ENCODE measurements at places on chromosomes 11 and 22.

DNA sequence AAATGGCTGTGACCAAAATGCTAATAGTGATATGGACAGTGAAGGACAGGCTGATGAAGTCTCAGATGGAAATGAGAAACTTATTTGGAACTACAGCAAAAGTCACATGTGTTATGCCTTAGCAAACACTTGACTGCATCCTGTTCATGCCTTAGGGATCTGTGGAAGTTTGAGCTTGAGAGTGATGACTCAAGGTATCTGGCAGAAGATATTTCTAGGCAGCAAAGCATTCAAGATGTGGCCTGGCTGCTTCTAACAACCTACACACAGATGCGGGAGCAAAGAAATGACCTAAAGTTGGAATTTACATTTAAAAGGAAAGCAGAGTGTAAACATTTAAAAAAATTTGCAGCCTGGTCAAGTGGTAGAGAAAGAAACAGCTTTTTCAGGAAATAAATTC is 28.1 kb upstream of the CD81 start:
- no peak for DNase-seq

DNA sequence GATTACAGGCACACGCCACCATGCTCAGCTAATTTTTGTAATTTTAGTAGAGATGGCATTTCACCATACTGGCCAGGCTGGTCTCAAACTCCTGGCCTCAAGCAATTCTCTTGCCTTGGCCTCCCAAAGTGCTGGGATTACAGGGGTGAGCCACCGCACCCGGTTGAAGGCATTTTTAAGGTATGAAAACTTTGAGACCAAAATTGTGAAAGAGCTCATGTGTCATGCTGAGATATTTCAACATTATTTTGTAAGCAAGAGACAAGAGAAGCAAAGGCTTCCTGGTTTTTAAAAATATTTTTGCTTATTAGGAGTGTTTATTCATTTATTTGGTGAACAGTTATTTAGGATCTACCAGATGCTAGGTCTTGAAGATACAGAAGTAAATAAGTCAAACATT is 6.8 kb downstream of the NHERF4 start:
- DNase-seq = no peak

DNA sequence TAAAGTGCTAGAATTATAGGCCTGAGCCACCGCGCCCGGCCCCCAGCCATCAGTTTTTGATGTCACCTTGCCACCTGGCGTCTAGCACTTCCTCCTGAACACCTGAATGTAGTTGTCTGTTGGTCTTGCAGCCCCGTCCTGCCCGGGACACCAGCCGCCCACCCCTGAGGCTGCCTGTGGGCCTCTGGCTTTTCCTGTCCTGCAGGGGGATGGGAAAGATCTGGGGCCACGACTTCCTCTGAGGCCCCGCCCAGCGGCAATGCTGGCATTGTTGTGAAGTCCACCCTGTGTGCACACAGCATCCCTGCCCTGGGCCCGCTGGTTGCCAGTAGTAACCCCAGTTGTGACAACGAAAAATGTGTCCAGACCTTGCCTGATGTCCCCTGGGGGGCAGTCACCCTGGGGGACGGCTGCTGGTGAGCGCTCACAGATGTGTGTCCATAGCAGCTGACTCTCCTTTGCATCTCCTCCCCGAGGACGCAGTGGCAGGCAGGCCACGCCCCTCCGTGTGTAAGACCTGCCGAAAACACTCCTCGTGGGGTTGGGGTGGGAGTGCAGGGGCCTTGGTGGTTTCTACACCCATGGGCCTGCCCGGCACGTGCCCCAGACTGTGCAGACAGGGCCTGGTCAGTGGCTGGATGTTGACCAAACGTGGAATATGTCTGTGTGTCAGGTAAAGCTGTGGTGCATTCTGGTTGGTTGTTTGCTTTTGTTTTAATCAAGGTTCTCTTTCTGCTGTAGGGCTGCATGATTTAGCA is 6.8 kb downstream of the SELENOO start:
- no peak for DNase-seq

DNA sequence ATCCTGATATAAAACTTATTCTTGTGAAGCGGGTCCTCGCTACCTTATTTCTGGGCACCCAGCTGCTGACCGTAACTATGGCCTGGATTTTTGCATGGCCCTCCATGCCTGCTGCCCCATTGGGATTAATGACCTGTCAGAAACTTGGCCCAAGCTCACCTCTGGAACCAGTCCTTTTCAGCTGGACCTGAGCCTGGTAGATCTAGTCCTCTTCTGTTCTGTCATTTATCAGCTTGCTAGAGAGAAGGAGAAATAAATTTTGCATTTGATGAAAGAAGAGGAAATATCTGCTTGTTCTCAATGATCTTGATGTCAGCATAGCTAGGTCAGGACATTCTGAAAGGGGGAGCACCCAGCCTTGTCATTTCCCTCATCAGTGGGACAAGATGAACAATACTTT is 387.8 kb upstream of the LARGE1 start:
- no peak for DNase-seq

DNA sequence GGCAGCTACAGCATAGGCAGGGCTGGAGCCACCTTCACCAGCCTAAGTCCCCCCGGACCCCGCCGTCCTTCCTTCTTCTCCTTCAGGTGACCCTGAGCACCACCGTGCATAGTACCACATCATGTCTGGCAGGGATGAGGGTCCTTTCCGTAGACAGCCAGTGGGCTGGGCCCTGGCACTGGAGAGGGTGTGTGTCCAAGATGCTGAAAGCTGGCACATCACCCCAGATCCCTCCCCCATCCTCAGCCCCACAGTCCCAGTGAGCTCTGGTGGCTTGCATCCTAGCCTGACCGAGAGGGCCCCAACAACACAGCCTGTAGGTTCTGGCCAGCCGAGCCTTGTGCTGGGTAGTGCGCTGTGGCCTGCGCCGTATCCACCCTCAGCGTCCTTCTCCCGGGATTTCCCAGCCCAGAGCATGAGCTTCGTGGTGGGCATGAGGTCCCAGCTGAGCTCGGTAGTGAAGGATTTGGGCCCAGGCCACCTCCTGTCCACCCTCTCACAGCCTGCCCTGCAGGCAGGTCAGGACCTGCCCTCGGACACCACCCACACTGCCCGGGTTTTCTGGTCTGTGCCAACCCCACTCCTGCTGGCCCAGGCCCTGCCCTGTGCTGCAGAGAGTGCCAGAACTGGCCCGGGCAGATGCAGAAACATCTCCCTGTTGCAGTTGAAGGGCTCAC is 1124.3 kb downstream of the BRD1 start:
- DNase-seq = no peak

GRCh38 chr11:100816823-100817222 is 129.7 kb downstream of the ARHGAP42 start:
- no peak for DNase-seq

DNA sequence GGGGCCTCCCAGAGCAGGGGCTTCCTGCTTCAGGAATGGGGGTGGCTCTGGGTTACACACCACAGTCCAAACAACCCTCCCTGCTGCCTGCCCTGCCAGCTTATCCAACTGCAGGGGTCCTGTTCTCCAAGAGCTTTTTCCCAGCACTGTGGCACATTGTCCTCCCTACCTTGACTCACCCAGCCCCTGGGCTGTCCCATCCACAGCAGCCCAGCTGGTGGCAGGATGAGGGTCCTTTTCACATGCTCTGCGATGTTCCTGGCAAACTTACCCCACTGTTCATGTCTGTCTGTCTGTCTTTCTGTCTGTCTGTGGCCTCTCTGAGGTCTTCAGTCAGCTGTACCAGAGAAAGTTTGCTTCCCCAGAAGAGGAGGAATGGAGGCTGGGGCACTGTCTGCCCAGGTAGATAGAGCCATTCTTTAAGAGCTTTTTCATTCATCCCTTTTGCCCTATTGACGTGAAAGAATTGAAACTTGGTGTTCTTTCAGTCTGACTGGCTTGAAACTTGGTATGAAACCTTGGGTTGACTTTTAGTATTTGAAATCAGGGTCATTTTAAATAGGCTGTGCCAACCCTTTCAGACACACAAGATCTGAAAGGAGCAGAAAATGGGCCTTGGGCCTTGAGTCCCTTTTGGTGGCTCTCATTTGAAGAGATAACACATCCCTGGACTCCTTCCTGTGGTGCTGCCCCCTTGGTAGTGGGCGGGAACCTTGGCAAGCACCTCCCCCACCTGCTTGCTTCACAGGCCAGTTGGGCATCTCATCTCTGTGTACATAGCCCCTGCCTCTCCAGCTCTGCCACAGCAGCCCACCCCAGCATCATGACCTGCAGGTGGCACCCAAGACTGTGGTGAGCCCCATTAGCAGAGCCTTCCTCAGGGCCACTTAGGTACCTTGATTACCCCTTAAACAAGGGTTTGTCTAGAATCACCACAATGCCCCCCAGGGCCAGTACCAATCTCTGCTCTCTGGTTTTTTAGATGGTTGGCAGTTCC is 74.6 kb upstream of the SUSD2 start:
- no peak for DNase-seq

- DNase-seq = no peak
Measured at GRCh38 chr22:22929381-22930221, 42.0 kb downstream of the IGLL5 start.

DNA sequence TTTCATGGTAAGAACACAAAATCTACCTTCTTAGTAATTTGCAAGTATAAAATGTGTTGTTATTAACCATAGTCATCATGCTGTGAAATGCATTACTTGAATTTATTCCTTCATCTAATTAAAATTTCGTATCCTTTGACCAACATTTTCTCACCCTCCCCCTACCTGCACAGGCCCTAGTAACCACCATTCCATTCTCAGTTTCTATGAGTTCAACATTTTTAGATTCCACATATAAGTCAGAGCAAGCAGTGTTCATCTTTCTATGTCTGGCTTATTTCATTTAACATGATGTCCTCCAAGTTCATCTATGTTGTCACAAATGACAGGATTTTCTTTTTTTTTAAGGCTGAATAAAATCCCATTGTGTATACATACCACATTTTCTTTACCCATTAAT is 43.5 kb upstream of the CCDC179 start:
- no peak for DNase-seq

GRCh38 chr11:33455867-33456463 is 198.8 kb downstream of the HIPK3 start:
- DNase-seq = no peak

DNA sequence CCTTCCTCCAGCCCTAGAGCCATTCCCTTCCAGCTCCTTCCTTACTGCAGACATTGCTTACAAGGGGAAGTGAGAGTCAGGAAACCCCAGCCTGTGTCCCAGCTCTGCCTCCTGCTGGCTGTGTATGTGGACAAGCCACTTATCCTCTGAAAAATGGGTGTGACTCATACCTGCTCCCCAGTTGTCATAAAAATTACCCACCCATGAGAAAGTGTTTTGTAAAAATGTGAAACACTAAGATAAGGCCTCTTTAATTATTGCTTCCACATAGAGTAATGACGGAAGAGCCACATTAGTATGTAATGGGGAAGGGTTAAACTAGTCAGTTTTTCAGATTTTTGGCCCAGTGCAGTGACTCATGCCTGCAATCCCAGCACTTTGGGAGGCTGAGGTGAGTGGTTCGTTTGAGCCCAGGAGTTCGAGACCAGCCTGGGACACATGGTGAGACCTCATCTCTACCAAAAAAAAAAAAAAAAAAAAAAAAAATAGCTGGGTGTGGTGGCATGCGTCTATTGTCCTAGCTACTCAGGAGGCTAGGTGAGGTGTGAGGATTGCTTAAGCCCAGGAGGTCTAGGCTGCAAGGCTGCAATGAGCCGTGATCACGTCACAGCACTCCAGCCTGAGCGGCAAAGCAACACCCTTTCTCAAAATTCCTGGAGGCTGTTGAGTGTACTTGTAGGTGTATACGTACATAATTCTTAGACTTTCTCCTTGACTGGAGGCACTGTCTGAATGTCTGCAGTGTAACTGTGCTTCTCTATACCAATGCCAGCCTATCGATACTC is 84.9 kb downstream of the CTTN start:
- DNase-seq = no peak

- DNase-seq = no peak
Measured at GRCh38 chr11:95248666-95249467, 17.9 kb upstream of the SESN3 start.

GRCh38 chr11:61627850-61628661 is 47.2 kb upstream of the SYT7 start:
- no peak for DNase-seq

GRCh38 chr22:29388759-29389090 is 355 bp upstream of the AP1B1 start:
- DNase-seq = no peak

- no peak for DNase-seq
Measured at GRCh38 chr11:2318123-2318522, 16.3 kb downstream of the TSPAN32 start.

DNA sequence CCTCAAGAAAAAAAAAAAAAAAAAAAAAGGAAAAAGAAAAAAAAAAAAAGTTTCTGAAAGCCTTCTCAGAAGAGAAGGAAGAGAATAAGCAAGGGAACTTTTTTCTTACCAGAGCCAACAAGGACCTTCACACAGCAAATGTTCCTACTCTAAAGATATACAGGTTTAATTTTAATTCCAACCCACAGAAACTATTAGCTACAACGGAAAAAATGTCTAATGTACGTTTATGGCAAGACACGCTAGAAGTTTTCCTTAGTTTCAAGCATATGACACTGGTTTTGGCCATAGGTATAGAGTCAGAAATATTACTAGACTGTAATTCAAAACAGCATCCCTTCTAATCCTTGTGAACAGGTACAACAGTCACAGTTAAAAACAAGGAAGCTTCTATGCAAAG is 120.1 kb downstream of the MRTFA start:
- DNase-seq = no peak

- DNase-seq = no peak
Measured at GRCh38 chr22:39546889-39547586, 14.5 kb upstream of the RPS19BP1 start.

All from activated CD4-positive, CD25-positive, alpha-beta regulatory T cell treated with anti-CD3 and anti-CD28 coated beads, Interleukin-2, amount 50 U/mL, for 16 hours (primary cell).